NT2/D1 (cell line): ENCODE measurements at places on chromosomes 1 and 21.

DNA sequence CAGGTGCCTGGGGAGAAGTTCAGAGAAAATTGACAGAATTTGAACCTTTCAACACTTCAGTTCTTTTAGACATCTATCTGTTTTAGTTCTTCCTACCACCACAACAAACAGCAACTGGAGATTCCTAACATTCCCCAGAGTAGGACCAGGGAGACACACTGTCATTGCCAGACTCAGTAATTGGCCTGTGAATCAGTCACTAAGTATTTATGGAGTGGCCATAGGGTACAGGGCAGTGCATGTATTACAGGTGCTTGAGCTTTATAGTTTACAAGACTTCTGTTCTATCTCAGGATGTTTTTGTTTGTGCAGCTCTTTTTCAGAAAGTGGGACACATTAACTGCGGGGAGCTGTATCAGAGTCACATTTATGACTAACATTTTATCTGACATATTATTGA, 1.7 kb downstream of the CDC14A start:
- DNase-seq: no peak

- no peak for DNase-seq
Measured at GRCh38 chr1:150002217-150002616, 8.3 kb downstream of the OTUD7B start.

DNA sequence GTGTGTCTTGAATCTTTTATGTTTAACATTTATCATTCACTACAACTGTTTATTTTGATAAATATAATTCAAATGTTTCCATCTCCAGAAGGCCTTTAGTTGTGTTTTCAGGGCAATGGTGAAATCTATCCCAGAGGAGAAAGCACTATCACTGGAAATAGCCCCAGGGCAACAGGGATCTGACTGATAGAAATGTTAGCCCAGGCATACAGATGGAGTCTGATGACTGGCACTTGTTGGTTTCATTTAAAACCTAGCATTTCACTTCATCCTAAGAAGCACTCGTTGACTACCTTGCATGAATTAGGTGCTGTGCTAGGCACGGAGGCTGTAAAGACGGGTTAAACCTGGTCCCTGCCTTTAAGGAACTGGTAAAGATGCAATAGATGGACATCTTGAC, 103.1 kb downstream of the C1orf21 start:
- no peak for DNase-seq

GRCh38 chr1:21396516-21396915, 43.4 kb upstream of the NBPF3 start:
- DNase-seq: no peak

DNA sequence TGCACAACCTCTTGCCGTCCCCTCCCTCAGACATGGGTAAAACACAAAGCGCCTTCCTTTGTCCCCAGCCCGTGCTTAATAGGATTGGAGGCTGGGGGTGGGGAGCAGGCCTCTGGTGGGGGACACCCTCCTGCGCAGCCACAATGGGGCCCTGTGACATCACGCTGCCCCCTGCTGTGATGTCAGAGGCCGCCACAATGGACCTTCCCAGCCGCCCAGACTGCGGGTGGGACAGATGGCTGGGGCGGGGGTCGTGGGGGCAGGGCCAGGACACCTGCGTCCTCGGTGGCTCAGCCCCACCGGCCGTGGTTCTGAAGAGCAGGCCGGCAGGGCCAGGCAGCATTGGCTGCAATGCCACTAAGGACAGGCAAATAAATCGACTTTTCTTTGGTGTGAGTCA, 39.9 kb downstream of the EPHA2 start:
- DNase-seq: no peak

DNA sequence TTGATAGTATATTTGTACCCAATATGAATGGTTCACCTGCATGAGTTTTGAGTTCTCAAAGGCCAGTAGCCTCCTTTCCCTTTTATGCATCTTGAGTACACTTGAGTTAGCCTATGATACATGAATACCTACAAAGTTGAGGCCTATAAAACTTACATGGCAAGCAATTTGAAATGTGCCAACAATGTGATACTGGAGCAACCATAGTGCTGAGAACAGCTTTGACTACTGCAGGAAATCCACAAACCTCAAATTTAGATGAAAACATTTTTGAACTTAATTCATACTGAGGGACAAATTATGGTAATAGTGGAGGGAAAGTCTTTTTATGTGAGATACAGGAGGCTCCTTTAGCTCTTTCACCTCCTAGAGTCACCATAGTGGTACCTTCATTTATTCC, 37.4 kb downstream of the LEPR start:
- no peak for DNase-seq

GRCh38 chr1:18974606-18975005, 18.1 kb upstream of the IFFO2 start:
- no peak for DNase-seq

DNA sequence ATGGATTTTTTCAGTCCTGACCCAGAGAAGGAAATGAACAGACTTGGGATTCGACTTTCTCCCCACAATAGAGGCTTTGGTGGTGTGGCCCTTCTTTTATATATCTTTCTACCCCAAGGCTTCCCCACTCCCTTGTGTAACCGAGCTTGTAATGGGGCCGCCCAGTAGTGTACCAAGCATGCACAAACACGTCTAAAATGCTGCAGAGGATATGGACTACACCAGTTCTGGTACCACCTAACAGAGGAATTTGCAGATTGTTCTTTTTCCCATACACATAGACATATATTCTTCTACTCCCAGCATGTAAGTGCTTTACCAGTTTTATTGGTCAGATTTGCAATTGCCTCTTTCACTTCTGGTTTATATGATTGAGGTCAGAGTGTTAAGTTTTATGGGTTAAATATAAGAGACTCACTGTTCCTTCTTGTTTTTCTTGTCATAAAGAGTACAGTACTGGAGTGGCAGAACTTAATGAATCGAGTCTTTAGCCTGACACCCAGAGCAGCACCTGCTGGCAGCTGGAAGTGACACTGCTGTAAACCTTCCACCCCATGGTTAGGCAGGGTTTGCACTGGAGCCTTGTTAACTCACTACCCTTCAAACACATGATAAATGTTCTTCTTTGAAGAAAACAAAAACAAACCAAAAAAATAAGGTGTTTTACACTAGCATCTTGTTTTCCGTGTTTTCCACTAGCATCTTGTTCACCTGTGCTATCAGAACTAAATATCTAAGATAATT, 198.6 kb downstream of the PTPRC start:
- DNase-seq: no peak

DNA sequence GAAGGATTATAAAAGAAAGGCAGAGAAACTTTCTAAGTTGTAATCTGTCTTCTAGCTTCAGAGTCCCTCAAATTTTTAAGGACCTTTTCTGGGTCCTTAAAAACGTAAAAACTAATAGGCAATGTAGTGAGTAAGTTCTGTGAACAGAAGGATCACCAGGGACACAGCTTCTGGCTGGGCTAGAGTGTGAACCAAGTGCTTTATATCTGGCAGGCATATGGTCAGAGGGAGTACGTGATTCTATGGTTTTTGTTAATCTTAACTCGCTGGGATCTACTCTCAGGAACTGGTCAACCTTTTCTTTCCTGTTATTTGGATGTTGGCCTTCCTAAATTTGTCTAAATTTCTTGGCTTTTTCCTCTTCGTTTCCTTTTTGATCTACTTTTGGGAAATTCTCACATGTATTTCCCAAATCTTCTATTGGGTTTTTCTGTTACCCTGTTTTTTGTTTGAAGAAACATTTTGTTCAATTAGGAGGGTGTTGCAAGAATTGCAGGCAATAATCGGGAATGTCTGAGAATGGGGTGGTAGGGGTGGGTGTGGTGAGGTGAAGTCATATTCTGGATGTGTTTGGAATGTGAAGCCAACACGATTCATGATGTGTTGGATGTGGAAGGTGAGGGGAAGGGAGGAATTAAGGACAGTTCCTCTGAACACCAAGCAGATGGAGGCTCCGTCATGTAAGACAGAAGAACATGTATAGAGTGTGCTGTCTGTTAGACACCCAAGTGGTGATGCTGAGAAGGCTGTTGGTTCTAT, 193.2 kb downstream of the FMN2 start:
- no peak for DNase-seq

GRCh38 chr1:206572835-206573234, 39.4 kb downstream of the EIF2D start:
- no peak for DNase-seq

DNA sequence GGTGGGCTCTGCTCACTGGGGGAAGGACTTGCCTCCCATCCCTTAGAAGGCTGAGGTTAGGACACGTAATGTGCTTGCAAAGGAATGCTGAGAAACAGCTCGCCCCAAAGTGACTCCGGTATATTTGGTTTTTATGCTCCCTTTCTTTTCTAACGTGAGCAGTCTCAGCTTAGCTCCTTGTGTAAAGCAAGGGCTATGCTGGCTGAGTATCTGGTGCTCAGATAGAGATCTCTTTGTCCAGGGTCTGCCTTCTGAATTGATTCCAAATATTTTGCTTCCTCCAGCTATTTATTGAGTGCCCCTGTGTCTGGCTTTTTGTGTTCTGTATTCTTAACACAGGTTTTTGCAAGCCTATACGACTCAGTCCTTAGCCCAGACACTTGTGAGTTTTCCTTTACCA, 94.5 kb upstream of the ARTN start:
- no peak for DNase-seq

DNA sequence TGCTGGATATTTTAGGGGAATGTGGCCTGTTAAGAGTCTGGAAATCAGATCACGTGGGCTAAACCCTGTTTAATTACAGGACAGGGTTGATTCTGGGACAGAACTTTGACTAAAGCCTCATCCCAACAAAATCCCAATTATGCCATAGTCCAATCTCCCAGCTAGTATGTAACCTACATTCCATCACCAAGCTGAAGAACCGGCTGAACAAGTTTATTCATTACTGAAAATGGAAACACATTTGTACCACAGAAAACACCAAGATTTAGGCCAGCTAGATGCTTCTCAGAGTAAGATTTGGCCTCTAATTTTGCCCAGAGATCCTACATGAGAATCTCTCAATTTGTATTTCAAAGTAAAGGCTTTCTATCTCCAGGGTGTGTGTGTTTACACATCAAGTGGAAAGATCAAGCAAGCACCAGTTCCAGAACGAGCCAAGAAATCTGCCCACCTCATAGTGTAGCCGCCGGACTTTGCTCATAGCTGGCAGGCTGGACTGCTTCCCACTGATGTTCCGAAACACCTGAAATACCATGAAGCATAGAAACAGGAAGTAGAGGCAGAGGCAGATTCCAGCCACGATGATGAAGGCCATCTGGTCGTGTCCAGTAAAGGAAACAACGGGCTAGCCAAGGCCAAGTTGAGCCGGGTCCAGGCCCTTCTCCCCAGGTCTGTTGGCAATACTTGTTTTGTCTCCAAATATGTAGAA, 86.8 kb downstream of the WLS start:
- no peak for DNase-seq

GRCh38 chr1:114094363-114094634, 59.4 kb downstream of the SYT6 start:
- no peak for DNase-seq

DNA sequence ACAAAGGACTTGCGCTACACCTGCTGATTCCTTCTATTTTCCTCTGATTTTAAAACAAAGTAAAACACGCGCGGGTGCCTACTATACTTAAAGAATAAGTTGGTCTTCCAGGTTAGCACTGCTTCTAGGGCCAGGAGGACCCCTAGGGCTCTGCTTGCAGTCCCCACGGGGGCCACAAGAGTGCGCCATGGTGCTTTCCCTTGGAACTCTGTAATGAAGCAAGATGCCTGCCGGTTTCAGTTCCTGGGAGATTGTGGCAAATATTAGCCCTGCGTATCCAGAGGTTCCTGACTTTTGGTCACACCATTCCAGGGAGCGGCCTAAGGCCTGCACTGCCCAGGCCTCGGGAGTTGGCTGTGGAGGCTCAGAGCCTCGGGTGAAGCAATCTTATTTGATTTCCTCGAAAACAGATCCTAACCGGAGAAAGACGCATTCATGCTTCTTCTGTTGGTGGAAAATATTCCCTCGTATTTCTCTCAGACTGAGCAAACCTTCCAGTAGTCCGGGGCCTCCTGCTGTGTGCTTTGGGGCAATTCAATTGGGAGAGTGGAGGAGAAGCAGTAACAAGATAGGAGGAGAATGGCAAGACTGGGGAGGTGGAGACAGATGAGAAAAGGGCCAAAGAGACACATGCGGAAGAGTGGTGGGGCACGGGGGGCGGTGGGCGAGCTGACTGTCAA, 25.3 kb downstream of the ADAM30 start:
- peak; percentile 90 for DNase-seq

DNA sequence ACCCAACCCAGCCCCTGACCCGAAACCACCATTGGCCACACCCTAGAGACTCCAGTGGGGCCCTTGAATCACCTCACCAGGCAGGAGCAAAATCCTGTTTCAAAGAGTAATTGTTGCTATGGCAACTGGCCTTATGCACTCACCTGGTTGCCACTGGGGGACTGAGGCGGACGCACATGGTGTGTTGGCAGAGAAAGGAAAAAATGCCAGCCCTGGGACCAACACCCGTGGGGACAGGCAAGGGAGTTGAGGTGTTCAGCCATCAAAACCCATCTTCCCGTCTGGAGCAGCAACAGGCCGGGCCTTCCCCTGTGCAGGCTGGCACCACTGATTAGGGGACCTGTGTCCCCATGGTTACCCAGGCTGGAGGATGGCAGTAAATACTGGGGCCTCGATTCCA, 395.8 kb upstream of the VAMP3 start:
- DNase-seq: no peak
